Large intestine (tissue), 12 donors: ENCODE measurements at places on chromosomes 5 and 9. TPM values are rescaled to one million over a fixed set of nuclear protein-coding genes. Genes with fewer than 3 reads are reported as not detected.

GDF9 gene
- polyA plus RNA-seq = 0.51 TPM

DNA sequence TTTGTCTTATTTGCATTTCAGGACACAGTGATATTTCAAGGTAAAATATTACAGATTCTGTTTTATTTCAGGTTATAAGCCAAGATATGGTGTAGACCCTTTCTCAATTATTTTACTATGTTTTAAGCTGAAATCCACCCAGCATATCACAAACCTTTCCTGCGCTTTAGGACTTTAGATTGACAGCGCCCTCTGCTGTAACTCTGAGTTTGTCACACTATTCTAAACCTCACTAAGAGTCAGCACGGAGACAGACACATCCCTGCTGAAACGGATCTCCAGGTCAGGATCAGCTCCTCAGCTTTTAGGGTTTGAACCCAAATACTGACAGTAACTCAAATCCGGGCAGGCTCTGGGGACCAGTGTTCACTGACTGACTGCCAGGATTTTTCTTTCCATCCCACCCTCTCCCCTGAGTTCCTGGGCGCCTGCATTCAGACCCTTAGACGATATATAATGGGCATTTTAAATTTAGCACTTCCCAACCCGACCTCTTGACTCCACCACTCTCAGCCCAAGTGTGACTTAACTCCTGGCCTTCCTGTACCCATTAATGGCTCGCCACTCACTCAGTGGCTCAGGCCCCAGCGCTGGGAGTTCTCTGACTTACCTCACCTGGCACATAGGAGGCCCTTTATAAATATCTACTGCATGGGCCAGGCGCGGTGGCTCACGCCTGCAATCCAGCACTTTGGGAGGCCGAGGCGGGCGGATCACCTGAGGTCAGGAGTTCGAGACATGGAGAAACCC is 33.5 kb downstream of the TLX3 start:
- DNase-seq = peak; percentile 22

DNAJC21 gene
- polyA plus RNA-seq = 44.5 TPM

DNA sequence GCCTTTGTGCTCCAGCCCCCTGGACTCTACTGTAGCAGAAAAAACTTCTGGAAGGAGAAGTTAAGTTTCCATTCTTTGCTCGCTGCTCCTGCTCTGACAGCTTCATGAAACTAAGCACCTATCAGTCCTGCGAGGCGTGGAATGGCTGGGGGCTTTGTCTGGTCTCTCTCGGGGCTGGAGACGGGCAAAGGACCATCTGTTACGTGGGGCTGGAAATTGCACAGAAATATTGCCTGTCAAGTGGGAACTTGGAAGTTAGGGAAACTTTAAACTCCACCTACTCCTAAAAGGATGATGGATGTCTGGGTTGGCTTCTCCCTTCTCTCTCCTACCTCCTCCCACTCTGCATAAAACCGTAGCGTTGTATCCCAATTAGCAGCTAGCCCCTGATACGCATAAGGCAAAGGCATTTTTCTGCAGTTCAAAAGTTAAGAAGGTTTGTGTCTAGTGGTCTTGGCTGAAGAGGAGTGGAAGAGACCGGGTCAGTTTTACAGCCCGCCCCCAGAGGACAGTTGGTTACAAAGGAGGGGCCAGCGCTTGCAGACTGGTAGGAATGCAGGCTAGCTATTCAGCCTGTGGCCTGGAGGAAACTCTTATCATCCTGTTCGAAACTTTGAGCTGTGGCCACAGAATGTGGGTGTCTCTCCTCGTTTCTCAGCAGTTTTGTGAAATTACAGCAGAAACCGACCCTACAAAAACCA is 1.3 kb downstream of the FBXL7 start:
- DNase-seq = peak; percentile 38

ZFP62 gene
- 56.1 TPM for polyA plus RNA-seq

GRCh38 chr5:159819591-159820411 is 96.5 kb upstream of the ADRA1B start:
- DNase-seq = peak; percentile 17

DNA sequence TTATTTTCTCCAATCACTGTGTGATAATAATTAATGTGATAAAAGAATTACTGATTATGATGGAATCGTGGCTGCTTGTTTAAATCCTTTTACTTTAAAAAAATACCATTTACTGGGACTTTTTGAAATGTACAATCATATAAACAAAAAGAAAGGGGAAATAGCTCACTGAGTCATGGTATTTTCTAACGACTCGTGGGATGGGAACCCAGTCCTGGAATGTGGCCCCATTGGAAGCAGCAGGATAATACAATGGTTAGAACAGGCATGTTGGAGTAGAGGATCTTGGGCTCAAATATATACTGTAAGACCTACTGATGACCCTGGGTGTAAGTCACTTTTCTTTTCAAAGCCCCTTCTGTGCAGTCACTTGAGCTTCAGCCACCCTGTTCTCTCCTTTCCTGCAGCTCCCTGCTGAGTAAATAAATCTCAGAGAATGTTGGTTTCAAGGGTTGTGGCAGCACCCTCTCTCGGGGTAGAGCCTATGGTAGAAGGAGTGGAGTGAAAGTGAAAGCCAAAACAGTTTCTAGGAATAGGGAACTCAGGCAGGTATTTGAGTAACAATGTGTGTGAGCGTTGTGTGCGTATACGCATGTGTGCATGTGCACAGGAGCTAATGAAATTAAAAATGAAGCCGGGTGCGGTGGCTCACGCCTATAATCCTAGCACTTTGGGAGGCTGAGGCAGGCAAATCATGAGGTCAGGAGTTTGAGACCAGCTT is 40.8 kb upstream of the LARP1 start:
- peak; percentile 24 for DNase-seq

- DNase-seq = peak; percentile 43
Measured at GRCh38 chr5:115532517-115532916, 12.1 kb downstream of the FEM1C start.

SPAG8 gene
- 1.4 TPM for polyA plus RNA-seq

DNA sequence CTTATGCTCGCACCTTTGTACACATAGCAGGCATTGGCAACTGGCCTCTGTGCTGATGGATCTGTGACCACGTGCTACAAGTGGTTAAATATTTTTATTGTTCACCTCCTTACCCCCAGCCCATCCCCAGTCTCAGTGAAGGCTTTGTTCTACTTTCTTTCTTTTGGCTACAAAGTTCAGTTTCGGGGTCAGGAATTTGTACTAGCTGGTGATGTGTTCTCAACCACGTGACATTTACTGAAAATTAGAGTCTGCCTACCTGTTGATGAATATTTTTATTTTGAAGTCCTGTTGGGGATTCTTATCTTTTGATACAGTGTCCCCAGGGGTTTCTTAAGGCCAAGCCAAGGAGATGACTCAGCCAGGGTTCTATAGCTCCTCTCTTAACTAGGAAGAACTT is 47.8 kb downstream of the C9orf57 start:
- DNase-seq = peak; percentile 95

NAA35 gene
- 22.1 TPM for polyA plus RNA-seq

ARID3C gene
- polyA plus RNA-seq = 0.12 TPM

GRCh38 chr5:32099486-32100035 is 74.6 kb downstream of the GOLPH3 start:
- DNase-seq = no peak

- no peak for DNase-seq
Measured at GRCh38 chr9:26247861-26248260, 569.6 kb upstream of the TUSC1 start.

DNA sequence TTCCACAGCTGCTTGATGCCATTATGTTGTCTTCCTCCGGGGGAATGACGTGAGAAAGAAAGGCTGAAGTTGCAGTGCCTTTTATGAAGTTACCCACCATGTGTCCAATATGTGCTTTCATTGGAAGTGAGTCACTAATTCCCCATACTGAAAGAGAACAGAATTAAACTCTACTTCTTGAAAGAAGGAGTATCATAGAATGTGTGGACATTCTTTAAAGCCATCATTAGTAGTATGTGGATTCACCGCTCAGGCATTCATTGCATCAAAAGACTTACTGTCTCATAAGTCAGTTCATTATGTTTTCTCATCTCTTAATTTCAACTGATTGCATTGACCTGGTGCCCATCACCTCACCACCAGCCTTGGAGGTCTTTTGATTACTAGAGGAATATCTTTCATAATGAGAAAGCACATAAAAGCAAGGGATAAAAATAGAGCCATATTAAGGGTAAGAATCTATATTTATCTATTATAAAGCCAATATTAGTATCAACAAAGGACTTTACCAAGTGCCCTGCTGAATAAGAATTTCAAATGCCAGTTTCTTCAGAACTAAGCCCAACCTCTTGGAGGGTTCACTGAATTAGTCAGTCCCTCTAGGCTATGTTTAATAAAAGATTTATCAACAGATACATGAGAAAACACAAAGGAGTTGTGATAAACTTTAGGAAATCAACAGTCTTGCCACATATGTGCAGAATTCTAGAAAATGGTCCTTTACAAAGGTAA is 516.1 kb downstream of the NTRK2 start:
- no peak for DNase-seq

DNA sequence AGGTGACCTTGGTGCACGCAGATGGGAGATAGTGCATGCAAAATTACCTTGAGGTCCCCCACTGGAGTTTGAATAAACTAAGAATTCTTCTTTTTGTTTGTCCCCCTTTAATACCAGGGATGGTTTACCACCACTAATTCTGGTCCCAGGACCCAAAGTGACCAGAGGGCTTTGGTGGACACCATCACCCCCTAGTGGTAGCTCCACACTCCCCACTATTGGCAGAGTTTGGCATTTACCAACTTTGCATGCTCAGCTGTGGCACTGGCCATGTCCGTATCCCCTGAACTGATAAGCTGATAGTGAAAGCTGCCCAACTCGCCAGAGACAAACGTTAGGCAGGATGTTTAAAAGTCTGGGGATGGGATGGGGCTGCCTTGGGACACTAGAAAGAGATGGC is 3.3 kb downstream of the ASTN2 start:
- no peak for DNase-seq

DNA sequence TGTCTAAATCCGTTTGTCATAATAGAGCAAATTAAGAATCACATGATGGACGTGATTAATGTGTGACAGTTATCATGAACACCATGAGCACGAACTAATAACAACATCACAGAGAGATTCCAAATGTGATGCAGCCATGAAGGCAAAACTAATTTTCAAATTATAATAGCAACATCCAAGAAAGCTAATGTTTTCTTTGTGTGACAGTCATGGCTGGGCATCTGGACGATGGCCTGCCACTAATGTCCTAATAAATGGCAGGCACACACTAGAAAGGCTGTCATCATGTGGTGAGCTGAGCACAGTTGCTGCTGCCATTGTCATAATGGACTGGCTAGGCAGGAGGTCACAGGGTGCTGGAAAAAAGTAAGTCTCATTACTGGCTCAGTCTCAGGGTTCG is 280.0 kb upstream of the EFNA5 start:
- no peak for DNase-seq

CBY3 gene
- 1.2 TPM for polyA plus RNA-seq

GRCh38 chr9:125986966-125987365 is 239.8 kb downstream of the PBX3 start:
- DNase-seq = no peak

- peak; percentile 82 for DNase-seq
Measured at GRCh38 chr5:55176176-55176818, 3.3 kb upstream of the CDC20B start.

SLC25A2 gene
- polyA plus RNA-seq = 0.04 TPM

- DNase-seq = no peak
Measured at GRCh38 chr5:60066502-60066901, 173.0 kb upstream of the PDE4D start.

SLC6A3 gene
- 0.13 TPM for polyA plus RNA-seq

- DNase-seq = no peak
Measured at GRCh38 chr5:112738191-112738560, 491 bp downstream of the APC start.

CNTRL gene
- 15.8 TPM for polyA plus RNA-seq

- DNase-seq = no peak
Measured at GRCh38 chr9:96067004-96067403, 191.5 kb downstream of the ERCC6L2 start.

DNA sequence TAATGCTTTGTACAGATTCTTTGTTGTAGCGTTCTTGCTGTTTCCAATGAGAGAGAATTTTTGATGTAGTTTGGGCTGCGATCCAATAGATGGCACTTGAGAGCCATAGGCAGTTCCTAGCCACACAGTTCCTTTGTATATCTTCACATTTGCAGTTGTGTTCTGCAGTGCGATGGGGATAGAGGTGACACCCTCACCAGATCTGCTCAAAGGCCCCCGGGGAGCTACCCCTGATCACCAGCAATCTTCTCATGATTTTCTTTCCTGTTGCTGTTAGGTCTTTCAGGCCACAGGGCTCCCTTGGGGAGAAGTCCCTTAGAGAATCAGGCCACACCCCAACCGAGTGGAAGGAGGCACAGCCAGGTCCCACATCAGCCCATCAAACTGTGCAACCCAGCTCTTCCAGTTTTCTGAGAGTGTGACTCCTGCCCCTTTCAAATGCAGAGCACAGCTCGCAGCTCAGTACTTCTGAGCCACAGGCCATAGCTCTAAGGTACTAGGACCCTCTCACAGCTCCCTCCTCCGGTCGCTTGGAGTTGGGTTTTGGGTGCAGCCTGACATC is 353.7 kb downstream of the SLCO4C1 start:
- peak; percentile 54 for DNase-seq

GRCh38 chr9:17863924-17864323 is 285.1 kb downstream of the SH3GL2 start:
- DNase-seq = no peak

DNA sequence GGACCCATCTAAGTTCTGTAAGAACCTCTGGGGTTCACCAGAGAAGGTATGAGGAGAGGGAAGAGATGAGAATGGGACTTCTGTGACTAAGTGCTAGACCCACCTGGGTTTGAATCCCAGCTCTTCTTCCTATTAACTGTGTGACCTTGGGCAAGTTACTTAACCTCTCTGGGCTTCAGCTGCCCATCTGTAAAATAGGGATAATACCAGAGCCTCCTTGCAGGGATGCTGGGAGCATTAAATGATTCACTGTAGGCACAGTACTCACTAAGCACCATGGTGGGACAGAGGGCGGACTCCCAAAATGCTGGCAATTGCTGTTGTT is 53.6 kb downstream of the WHRN start:
- no peak for DNase-seq
